ENCODE measurements at places on chromosomes 7 and 10. TPM values are rescaled to one million over a fixed set of nuclear protein-coding genes. Genes with fewer than 3 reads are reported as not detected.

PRKAG2 gene
- 35.6 TPM for total RNA-seq

DNA sequence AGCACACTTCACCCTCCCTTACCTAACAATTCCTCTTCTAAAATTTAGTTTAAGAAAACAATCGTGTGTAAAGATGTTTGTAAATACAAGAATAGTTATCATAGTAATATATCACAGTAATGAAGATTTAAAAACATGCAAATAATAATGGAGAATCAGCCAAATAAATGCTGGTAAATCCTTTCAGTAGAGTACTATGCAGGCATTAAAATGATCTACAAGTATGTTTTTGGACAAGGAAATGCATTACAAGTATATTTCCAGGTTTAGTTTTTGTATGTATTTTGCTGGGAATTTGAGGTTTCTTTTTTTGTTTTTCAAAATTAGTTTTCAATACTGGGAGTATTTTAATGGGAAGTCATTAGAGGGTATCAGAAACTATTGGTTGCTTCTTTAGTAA is 22.7 kb downstream of the TPST1 start:
- DNase-seq = no peak

DNA sequence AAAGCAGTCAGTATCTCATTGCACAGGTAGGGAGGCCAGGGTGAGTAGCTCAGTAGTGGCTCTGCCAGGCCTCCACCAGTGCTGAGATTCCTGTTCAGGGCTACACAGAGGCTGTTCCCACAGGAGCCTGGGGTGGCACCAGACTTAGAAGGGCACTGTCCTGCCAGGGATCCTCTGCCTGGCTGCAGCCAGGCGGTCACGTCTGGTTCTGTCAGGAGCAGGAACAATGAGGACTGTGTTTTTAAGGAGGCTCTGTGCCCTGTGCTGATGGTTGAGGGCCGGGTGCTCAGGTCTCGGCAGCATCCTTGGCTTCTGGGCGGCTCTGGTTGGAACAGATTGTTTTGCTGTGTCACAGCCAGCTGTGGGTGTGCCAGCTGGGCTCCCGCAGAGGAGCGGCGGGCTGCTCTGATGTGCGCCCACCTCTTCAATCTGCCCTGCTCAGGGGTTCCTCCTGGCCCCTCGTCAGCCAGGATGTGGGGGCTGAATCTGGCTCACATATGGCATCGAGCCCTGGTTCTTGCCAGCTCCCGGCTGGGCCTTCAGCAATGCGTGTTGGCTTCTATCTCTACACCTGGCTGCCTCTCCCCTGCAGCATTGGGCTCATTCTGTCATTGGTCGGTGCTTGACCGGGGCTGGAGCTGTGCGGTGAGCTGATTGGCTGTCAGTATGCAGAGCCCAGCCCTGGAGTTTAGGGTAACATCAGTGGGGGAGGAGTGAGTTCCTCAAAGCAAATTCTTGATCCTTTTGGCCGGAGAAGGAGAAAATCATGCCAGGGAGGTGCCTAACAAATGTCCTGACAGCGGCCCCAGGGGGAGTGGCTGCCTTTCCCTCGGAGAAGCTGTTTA is 41.2 kb downstream of the TACR2 start:
- DNase-seq = no peak

DNA sequence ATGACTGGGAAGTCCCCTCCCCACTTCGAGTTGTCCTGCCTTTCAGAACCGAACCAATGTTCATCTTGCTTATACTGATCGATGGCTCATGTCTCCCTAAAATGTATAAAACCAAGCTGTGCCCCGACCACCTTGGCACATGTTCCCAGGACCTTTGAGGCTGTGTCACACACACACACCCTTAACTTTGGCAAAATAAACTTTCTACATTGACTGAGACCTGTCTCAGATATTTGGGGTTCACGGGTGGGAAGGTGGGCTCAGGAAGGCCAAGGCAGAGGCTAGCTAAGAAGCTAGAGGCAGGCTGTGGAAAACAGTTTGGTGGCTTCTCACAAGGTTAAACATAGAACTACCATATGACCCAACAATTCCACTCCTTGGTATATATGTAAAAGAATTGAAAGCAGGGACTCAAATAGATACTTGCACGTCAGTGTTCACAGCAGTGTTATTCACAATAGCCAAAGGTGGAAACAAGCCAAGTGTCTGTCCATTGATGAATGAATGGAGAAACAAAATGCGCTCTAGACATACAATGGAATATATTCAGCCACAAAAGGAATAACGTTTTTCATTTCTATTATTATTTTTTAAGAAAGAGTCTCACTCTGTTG is 15.4 kb downstream of the PRF1 start:
- no peak for DNase-seq

DNA sequence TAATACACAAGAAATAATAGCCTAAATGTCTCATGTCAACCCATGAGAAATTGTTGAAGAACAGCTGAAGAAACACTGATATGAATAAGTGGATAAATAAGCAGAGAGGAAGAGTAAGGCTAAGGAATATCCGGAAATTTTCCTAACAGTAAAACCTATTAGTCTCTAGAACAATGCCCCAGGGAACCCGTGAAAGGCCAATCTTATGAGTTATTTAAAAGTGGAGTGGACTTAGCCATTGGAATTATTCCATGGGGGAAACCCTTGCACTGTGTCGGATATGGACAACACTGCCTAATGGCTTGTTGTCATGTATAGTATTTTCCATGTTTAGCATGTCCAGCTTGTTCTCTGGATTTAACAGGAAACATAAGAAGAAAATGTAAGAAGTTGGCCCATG is 217.2 kb upstream of the PLXNA4 start:
- DNase-seq = no peak

DNA sequence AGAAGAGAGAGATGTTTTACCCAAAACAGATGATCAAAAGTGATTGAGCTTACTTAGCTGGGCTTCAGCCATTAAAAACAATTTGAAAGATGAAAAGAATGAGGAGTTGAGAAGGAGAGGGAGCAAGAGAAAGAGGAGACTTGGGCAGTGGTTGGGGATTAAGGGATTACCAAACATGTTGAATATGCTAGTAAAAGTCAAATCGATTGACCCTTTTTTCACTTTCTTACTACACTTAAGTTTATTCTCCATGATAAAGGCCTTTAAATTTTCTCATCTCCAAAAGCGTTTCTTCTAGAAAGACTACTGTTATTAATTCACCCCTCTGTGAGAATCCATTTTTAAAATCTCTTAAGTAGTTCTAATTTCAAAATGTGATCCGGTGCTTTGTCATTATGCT is 1254.0 kb upstream of the PHF14 start:
- DNase-seq = no peak
